Activated CD8-positive, alpha-beta memory T cell treated with anti-CD3 and anti-CD28 coated beads for 1 hour (primary cell): ENCODE measurements at places on chromosomes 4 and X.

GRCh38 chr4:182627996-182628395 lies 289.2 kb downstream of the DCTD start:
- no peak for DNase-seq

GRCh38 chr4:154304679-154305078 lies 186.9 kb downstream of the DCHS2 start:
- no peak for DNase-seq

- no peak for DNase-seq
Observed at GRCh38 chr4:60042941-60043340, 1157.2 kb upstream of the ADGRL3 start.

DNA sequence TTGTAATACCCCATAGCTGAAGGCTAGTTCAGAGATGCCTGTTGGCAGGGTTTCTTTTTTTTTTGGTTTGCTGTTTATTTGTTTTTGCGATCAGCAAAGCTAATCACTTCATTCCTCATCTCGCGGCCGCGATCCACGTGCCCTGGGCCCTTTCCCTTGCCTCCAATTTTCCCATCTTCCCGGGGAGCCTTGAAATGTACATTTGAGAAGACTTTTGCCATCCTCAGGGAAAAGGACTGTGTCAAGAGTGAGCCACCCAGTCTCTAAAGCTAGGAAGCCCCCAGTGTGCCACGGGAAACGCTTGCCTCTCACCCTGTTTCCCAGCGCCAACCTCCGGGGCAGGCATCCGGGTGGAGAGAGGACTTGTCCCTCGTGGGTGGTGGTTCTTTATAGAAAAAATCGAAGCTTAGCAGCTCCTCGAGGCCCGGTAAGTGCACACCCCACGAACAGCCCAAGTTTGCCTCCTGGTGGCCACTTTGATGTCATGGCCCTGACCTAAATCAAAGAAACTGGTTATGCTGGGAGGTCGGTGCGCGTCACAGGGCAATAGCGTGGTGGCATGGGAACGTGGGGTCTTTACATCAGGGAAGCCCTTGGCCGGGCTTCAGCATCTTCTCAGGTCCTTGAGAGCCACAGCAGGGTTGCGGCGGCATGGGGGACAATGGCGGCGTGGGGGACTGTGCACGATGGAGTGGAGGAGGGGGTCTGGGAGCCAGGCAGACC lies 42.0 kb downstream of the MAP7D3 start:
- peak; percentile 3 for DNase-seq

DNA sequence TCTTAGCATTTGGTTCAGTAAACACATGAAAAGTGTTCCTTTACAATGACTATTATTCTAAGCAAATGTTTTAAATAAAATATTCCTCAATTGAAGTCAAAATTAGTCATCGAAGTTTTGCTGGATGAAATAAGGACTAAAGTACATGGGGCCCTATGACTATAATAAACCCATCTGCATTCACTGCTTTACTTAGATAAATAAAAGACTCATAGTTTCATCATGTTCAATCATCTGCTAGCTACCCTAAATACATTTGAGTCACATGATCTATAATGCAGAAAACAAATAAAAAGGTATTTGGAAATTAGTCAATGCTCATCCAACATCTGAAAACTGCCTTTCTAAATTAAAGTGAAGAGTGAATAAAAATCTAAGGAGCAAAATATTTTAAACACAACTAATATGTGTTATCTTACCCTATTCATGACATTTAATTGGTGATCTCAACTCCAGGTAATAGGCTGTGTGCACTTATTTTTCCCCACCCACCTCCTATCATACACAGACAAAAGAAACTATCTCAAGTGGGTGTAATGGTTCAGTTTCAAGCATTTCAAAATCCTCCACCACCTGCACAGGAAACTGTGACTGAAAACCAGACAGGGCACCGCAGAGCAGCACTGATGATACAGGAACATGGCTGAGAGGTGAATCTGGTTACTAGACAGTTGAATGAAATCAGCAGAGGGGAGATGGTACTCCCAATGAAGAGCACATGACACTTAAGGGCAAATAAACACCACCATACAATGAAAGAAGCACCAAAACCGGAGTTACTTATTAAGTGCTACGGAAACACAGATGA lies 78.6 kb downstream of the CAMK2D start:
- no peak for DNase-seq

DNA sequence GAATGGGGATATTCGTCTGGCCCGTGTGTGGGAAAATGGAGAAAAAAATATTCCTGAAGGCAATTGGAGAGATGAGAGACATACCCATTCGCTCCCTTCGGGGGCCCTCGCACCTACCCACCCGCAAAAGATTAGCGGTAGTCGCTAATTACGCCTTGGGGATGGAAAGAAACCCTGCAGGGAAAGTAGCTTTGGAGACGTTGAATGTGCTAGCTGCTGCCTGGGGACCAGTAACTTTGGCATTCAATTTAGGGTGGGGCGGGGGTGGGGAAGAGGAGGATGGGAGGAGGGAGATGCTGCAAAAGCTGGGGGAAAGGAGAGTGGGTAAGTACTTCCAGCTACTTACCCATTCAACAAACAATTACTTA lies 407 bp upstream of the ZC4H2 start:
- no peak for DNase-seq

GRCh38 chr4:146053891-146054290 lies 115.3 kb upstream of the ZNF827 start:
- no peak for DNase-seq

- no peak for DNase-seq
Observed at GRCh38 chr4:103567591-103567990, 152.2 kb downstream of the TACR3 start.

DNA sequence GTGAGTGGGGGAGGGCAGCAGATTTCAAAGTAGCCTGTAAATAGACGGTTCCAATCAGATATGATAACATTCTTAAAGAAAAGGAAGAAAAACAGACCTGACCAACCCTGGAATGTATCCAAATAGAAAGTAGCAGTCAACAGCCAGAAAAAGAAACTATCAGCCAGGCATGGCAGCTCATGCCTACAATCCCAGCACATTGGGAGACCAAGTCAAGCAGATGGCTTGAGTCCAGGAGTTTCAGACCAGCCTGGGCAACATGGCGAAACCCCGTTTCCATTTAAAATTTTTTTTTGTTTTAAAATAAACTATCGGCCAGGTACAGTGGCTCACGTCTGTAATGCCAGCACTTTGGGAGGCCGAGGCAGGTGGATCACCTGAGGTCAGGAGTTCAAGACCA lies 125.0 kb downstream of the THOC2 start:
- no peak for DNase-seq

GRCh38 chr4:177093964-177094363 lies 215.7 kb upstream of the NEIL3 start:
- no peak for DNase-seq

DNA sequence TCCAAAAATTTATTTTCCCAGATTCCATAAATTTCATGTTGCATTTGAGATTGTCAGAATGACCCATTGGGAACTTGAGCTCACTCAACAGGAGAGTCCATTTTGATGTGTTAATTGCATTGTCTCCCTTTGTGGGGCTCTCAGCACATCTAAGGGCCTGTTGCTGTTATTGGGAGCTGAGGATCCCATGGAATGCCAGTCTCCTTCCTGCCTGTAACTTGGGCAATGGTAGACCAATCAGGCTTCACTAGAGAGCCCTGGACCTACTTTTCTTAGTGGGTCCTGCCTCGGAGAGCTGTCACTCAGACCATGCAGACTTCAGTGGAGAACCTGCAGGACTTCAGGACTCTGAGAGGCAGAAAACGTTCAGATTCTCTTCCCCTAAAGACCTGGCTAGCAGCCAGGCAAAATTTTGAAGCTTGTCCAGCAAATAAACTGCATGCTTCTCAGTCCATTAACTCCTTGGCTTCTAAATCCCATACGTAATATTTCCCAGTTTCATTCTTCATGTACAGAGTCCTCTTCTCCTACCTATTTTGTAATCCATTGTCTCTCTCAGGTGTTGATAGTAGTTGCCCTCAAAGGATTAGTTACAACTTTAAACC lies 25.1 kb downstream of the OCRL start:
- DNase-seq, result no peak
